ENCODE measurements at places on chromosomes 4 and X. TPM values are rescaled to one million over a fixed set of nuclear protein-coding genes. Genes with fewer than 3 reads are reported as not detected.

Gene RADX
- total RNA-seq, result 9.8 TPM

Gene RRH
- total RNA-seq, result not detected

GRCh38 chr4:28835501-28835900 lies 1884.7 kb upstream of the PCDH7 start:
- H3K4me1 ChIP-seq, result no peaks in the 10 kb centered on the region
- H3K4me3 ChIP-seq, result no peak overlapping the region
- DNase-seq, result no peak
- no peak overlapping the region for H3K27ac ChIP-seq
- H3K27me3 ChIP-seq, result no peaks in the 10 kb centered on the region
- no peaks in the 10 kb centered on the region for H3K36me3 ChIP-seq

DNA sequence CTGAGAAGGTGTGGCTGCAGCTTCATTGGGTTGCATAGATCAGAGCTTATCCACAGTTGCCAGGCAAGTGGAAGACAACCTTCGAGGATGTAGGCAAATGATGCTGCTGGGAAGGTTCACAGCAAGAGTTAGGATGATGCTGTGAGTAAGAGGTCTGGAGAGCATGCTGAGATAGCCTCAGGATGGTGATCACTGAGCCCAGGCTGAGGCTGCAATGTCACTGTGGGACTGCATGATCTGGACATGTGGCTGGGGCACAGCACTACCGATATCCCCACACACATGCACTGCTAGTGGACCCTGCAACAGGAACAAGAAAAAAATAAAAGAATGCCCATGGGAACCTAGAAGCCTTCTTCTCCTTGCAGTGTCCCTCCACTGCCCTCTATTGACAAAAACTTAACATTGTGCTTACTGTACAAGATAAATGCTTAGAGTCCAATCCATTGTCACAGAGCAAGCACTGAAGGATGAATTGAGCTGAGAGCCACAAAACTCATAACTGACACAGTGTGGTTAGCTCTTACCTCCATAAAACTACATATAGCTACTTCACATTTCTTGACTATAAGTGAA lies 105.6 kb downstream of the CNKSR2 start:
- H3K4me1 ChIP-seq, result no peaks in the 10 kb centered on the region
- DNase-seq, result peak; percentile 22
- no peak overlapping the region for H3K4me3 ChIP-seq

Gene TSPAN7
- total RNA-seq, result not detected

DNA sequence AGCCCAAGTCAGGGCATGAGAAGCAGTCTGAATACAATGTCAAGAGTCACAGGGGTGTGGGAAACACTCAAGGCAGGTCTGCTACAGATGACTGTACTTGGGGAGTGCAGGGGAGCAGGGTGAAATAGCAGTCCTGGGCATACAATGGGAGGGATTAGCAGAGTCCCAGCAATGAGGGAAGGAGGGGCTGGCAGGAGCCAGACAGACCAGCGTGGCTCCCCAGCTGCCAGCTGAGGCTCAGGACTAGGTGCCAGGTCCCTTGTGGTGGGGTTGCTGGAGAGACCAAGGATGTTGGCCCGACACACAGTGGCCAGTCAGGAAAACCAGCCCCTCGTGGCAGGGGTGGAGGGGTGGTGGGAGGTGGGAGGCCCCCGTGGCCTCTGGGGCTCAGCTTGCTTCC lies 86.6 kb downstream of the RTL5 start:
- peaks cover 4% of the 10 kb centered on the region for H3K27me3 ChIP-seq
- H3K4me3 ChIP-seq, result no peak overlapping the region
- H3K36me3 ChIP-seq, result no peaks in the 10 kb centered on the region

DNA sequence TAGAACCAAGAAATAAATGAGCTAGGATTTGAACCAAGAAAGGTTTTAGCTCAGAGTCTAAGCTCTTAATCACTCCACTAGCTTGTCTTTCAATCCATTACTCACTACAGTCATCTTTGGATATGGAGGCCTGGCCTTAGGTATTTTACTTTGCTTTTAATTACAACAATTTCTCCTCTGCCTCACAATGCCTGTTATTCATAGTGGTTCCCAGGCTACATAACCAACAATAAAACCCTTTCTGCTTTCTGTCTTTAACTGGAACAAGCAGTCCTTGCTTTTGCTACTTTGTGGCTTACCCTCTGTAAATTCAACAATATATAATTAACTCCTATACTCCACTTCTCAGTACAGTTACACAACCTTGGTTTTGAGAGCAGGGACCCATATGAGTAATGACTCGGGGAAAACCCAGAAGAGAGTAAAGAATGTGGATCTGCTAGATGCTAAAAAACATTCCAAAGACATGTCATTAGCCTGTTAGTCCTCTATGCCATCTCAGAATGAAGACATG lies 94.7 kb upstream of the NAP1L5 start:
- no peak overlapping the region for H3K27ac ChIP-seq
- no peak for DNase-seq
- no peak overlapping the region for H3K4me3 ChIP-seq
- H3K4me1 ChIP-seq, result peaks cover 7% of the 10 kb centered on the region

Gene LINC00632
- total RNA-seq, result not detected

Gene ACOT9
- total RNA-seq, result 28.4 TPM

- no peak overlapping the region for H3K27ac ChIP-seq
- H3K36me3 ChIP-seq, result no peaks in the 10 kb centered on the region
- no peaks in the 10 kb centered on the region for H3K4me1 ChIP-seq
- DNase-seq, result no peak
- no peak overlapping the region for H3K4me3 ChIP-seq
Measured at GRCh38 chr4:28686618-28687017, 1826.0 kb downstream of the STIM2 start.

GRCh38 chr4:24476282-24476681 lies 108.1 kb downstream of the DHX15 start:
- H3K36me3 ChIP-seq, result no peaks in the 10 kb centered on the region
- peaks cover 11% of the 10 kb centered on the region for H3K4me1 ChIP-seq
- DNase-seq, result no peak
- peaks cover 65% of the 10 kb centered on the region for H3K27me3 ChIP-seq
- H3K4me3 ChIP-seq, result no peak overlapping the region

- H3K27ac ChIP-seq, result no peak overlapping the region
- H3K36me3 ChIP-seq, result peaks cover 9% of the 10 kb centered on the region
Measured at GRCh38 chr4:80459918-80460473, 124.5 kb downstream of the CFAP299 start.

Gene PLP2
- total RNA-seq, result 47.5 TPM

GRCh38 chr4:2009651-2010233 lies 968 bp upstream of the NELFA start:
- peak overlapping the region; percentile 84 for H3K27ac ChIP-seq
- H3K27me3 ChIP-seq, result peaks cover 14% of the 10 kb centered on the region
- DNase-seq, result peak; percentile 61
- H3K4me1 ChIP-seq, result peaks cover 26% of the 10 kb centered on the region
- peak overlapping the region; percentile 92 for H3K4me3 ChIP-seq
